Gastroesophageal sphincter (tissue), 4 donors: ENCODE measurements at places on chromosomes 5 and 9.

- no peak for ATAC-seq
Observed at GRCh38 chr9:135167356-135167755, 79.9 kb downstream of the OLFM1 start.

- no peak for ATAC-seq
Observed at GRCh38 chr5:90833753-90834152, 275.2 kb downstream of the ADGRV1 start.

DNA sequence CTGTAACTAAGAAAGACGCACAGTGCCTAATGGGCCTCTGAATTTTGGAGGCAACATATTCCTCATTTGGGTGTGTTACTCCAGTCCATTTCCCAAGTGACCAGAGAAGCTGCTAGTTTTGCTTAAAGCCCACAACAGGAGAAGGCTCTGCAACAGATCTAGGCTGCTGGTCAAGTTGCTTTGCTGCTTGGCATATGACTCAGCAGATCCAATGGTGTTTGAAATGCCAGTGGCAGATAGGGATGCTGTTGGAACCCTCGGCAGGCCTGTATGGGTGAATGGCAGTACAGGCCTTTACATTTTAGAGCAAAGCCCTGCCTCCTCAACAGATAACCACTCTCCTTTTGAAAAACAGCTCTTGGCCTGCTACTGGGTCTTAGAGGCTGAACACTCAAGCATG is 36.2 kb upstream of the ROR2 start:
- ATAC-seq = no peak

DNA sequence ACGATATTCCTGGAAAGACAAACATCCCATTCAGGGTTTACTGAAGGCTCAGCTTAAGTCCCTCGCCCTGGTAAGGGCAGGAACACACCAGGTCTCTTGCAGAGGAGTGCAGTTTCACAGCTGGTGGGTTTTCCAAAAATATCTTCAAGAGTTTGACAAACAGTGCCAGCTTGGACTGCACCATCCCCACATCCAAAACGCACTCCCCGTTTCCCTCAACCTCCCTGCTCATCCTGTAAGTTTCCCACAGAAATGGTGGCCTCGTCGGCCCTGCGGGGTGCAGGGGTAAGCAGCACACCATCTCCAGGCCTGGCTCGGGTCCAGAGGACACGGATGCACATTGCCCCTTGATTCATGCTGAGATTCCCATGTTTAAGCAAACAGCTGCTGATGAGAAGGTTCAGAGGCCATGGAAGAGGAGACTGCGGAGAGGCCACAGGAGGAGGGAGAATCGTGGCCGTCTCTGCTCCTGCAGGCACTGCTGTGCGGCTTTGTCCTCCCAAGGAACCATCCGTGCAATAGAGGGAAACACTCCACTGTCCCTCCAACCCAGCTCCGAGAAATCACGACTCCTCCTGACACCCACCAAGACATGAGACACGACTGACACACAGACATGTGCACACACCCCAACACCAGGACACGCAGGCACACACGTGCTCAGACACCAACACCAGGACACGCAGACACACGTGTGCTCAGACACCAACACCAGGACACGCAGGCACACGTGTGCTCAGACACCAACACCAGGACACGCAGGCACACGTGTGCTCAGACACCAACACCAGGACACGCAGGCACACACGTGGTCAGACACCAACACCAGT is 24.0 kb upstream of the SLC12A7 start:
- no peak for ATAC-seq

DNA sequence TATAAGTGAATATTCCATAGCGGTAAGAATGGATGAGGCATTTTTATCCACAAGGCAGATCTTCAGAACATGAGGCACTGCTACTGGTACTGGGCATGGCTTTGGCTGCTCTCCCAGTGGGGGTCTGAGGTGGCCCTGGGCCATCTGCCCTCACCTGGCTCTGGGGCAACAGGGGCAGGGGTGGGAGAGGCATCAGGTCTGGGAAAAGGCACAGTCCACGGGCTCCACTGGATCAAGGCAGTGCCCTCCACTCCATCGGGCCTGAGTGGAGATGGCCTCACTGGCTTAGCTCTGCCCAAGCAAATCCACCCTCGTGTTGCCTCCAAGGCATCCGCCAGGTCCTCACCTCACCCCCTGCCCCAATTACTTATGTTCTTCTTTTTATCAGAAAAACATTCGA is 10.9 kb upstream of the NKD2 start:
- ATAC-seq = no peak
